GF-D8 (cell line): ENCODE measurements at places on chromosomes 13 and 19.

DNA sequence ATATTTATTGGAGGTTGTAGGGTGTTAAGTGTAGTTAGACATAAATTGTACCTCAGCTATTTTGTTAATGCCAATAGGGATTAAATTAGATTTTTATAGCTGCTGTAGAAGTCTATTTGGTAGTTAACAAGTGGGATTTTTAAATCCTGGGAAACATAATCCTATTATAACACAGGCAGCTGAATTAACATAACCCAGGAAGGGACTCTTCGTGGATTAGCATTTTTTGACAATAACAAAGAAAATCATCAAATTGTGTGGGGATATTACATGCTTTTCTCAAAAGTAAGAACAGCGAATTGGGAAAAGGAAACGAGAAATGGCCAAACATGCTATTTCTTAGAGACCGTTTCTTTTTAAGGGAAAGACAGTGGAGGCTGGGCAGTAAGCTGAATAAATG lies 172.8 kb downstream of the ZIC5 start:
- DNase-seq, result no peak

- DNase-seq, result peak; percentile 68
These were observed 1.7 kb downstream of the MIER2 start for GRCh38 chr19:342801-343421.

- DNase-seq, result no peak
These were observed 23.6 kb downstream of the VSTM2B start for GRCh38 chr19:29549105-29550070.

DNA sequence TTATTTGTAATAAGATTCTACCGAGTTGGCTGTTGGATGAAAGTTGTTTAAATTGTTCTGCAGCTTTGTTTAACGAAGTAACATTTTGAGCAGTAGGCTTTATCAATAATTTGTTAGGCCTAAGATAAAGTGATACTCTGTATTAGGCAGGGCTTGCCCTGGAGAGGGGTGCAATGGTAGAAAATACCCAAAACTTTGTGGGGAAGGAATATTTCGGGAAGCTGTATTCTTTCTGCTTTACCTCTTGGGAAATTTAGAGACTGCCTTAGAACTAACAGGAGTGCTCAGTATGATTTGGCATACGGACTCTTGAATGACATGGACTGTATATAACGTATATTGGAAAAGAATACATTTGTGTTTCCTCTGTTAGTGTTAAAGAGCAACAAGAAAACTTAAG lies 2.5 kb downstream of the PDS5B start:
- no peak for DNase-seq

- DNase-seq, result no peak
These were observed 90.1 kb downstream of the FOXO1 start for GRCh38 chr13:40576369-40576768.

DNA sequence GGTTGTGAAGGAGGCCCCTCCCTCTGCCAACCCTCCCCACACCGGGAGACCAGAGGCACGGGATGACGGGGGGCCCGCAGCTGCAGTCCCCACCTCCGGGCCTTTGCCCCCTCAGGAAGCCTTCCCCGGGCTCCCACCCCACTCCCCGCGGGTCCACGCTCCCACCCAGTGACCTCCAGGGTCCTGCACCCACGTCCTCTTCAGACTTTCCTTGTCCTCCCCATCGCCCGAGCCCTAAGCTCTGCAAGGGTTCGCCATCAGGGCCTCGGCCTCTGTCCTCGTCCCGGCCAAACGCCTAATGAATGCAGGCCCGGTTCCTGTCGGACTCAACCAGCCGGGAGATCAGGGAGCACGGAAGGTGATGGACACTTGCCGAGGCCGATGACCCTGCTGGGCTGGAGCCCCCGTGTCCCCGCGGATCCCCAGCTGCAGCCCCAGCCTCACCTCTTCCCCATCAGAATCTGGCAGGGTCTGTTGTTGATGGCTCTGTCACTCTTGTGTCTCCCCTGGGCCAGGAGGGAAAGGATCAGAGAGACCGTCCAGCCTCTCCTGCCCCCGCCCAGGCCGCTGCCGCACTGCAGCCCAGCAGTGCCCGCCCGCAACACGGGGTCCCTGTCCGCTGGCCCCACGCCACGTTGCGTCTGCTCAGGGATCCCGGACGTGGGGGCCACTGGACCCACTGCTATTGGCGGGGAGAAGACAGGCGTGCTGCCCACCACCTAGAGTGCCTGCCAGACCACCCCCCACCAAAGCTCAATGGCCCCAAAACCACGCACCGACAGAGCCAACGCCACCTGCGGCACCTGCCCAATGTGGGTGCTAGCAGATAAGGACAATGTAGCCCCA lies 5.7 kb downstream of the ATP8B3 start:
- DNase-seq, result no peak
